Stimulated activated CD8-positive, alpha-beta memory T cell treated with anti-CD3 and anti-CD28 coated beads, Interleukin-15, amount 100 ng/mL, for 4 hours (primary cell): ENCODE measurements at places on chromosomes 4 and X.

DNA sequence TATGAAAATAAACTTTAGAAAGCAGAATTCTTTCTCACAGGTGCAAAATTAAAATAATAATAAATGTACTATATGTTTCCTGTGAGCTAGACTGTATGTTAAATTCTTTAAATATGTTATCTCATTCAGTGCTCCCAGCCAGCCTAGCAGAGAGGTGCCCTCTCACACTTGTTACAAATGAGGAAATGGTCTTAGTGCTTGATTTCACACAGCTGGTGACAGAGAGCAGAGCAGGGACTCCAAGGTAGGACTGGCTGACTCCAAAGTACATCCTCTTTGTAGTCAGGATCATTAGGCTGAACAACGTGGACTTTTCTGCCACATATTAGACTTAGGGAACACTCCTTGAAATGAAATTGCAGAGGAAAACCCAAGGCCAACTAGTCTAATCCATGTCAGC lies 72.0 kb upstream of the HHIP start:
- DNase-seq = no peak

DNA sequence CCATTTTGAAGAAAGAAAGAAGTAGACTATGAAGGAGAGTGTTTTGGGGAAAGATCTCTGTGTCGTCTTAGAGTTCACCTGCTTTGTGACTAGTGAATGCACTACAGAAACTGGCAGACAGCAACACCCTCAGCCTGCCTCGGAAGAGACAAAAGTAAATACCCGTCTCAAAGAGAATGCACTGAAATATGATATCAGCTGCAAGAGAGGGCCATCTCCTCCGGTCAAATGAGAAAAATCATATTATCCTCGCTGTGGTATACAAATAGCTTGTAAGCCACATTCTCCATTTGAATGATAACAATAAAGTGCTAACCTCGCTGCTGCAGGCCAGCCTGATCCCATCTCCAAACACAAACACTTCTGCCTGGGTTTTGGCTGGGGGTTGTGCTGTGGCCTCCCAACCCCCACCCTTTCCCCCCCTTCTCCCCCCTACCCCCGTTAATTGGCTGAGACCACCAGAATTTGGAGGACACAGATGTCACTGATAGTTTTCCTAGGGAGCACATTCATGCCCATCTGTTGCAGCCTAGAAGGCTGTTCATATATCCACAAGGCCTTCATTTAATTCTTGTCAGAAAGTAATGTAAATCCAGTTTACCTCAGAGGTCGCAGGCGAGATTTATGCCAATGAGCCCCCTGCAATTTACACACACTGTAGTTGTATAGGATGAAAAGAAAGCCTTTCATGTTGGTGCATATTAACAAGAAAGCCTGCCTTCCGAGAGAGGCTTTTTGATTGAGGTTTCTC lies 46.3 kb downstream of the ALPK1 start:
- no peak for DNase-seq

GRCh38 chr4:53168228-53168627 lies 197.6 kb downstream of the SCFD2 start:
- no peak for DNase-seq

GRCh38 chr4:58359590-58359989 lies 1249.4 kb upstream of the IGFBP7 start:
- DNase-seq = no peak

DNA sequence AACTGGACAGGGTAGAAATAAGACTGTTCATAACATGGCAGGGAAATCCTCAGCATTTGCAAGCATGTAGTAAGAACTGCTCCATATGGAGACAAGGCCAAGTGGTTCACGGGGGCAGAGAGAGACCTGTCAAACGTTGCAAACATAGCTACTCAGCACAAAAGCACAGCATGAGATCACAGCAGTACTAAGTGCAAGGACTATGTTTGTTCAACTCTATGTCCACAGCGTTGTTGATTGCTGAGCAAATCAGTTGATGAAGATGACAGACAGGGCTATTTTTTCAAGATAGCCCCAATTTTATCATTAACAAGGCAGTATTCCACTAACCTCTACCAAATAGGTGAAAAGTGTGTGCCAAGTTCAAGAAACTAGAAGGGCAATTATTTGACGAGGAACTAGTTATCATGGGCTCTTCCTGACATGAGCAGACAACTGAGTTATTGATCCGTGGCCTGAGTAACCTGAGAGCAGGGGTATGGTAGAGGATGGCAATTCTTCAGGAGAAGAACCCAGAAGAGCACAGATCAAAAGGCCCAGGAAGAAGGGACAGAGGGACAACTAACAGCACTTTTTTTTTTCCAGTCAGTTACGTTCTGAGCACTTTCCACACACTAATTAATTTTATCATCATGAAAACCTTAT lies 57.4 kb downstream of the SPOCK3 start:
- DNase-seq = no peak

- no peak for DNase-seq
These were observed 17.7 kb downstream of the PPP2R3B start for GRCh38 chrX:368811-369562.

GRCh38 chr4:11564021-11564420 lies 135.3 kb upstream of the HS3ST1 start:
- no peak for DNase-seq

DNA sequence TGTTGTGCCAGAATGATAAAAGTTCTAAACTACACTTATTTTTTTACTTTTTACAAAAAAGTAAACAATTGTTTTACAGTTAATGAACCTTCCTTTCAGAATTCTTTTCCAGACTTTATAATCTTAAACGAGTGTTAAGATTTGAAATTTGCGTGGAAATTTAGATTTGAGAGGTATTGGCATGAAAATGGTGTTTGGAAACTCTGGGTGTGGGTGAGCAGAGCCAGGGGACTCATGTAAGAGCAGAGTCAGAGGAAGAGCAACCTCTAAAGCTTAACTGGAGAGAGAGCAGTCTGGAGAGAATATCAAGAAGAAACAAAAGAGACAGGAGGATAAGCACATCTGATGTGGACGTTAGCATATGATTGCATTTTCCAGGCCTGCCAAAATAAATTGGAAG lies 48.2 kb downstream of the MMRN1 start:
- DNase-seq = no peak

GRCh38 chr4:108766058-108766457 lies 3.2 kb upstream of the ETNPPL start:
- no peak for DNase-seq

DNA sequence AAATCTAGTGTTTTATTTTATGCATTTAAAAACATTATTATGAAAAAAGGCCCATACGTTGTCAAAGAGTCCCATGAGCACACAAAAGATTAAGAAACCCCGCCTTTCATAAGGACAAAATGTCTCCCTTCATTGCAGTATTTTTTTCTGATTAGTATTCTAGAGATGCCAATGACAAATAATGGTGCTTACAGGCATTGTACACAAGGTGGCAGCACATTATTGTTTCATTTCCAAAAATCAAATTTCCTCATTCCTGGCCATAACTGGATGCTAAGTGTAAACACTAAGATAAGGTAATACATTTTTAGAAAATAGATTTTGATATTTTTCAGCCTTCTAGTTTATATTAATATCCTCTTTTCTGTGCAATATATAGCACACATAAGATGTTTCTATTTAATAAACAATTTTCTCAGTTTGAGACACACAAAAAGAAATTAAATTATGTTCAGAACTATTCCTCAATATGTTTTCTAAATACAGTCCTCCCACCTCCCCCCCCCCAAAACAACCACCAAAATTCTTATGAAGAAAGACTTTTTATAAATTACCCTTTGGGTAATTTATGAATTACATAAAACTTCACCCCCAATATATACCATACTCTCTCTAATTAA lies 47.7 kb downstream of the TIGD2 start:
- DNase-seq = no peak
